ENCODE measurements at places on chromosomes 5 and 9. TPM values are rescaled to one million over a fixed set of nuclear protein-coding genes. Genes with fewer than 3 reads are reported as not detected.

C9orf50 gene
- total RNA-seq: not detected

PCDHA11 gene
- total RNA-seq: 5.0 TPM

TMED7 gene
- 161 TPM for total RNA-seq

ITGA2 gene
- total RNA-seq: 23.4 TPM

ZNF618 gene
- total RNA-seq: 4.9 TPM

ANKRD34B gene
- not detected for total RNA-seq

PCDHB5 gene
- 1.0 TPM for total RNA-seq

PPIC gene
- total RNA-seq: 84.2 TPM

ACER2 gene
- total RNA-seq: 0.31 TPM

IFNK gene
- not detected for total RNA-seq

SV2C gene
- 0.04 TPM for total RNA-seq

FOXD4L3 gene
- not detected for total RNA-seq

MVB12B gene
- total RNA-seq: 1.4 TPM

ADAMTSL2 gene
- not detected for total RNA-seq

ZER1 gene
- total RNA-seq: 12.4 TPM

FBXL7 gene
- total RNA-seq: 5.0 TPM

REEP2 gene
- total RNA-seq: 2.1 TPM

DMRT2 gene
- 0.77 TPM for total RNA-seq

LCN2 gene
- 0.19 TPM for total RNA-seq

ZNF454 gene
- total RNA-seq: 0.72 TPM

CYSRT1 gene
- total RNA-seq: 0.14 TPM

GRXCR2 gene
- total RNA-seq: not detected

CLIC3 gene
- total RNA-seq: 0.64 TPM

PCDHA4 gene
- total RNA-seq: 0.04 TPM

PCDHGA8 gene
- 0.74 TPM for total RNA-seq

TMEM171 gene
- total RNA-seq: 10.7 TPM

CXCL14 gene
- total RNA-seq: 1.7 TPM

Data from H4 (cell line).